SJSA1 (cell line): ENCODE measurements at places on chromosomes 12 and 14. TPM values are rescaled to one million over a fixed set of nuclear protein-coding genes. Genes with fewer than 3 reads are reported as not detected.

OASL gene
- not detected in 2 replicates for total RNA-seq

DNA sequence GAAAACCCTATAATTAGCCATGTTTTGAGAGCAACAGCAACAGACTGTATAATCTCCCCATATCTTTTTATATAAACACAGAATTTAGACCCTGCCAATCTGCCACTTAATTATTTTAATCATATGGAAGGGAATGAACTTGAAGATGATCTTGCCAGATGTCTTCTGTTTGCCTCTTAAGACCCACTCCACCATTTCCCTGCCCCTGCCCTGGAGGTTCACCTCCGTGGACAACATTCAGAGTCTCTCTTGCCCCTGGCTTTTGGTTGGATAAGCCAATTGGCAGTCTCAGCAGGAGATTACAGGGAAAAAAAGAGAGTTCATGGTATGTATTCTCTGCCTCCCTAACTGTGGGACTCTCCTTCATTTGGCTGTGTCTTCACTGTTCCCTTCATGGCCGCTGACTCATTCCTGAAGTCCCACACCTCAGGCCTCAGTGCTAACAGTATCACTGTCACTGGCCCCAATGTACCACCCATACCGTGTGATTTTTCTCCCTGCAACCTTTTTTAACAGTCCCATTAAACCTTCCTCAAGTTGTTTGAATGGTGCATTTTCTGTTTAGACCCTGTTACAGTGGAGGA is 184.8 kb downstream of the PIK3C2G start:
- no peak for DNase-seq

CEBPE gene
- not detected in 2 replicates for total RNA-seq

GPR65 gene
- 1.9 and 2.2 TPM in 2 replicates for total RNA-seq
